ENCODE measurements at places on chromosomes 2 and 18.

GRCh38 chr2:96324721-96325040 lies 436 bp upstream of the ITPRIPL1 start:
- peak; percentile 34 for DNase-seq

DNA sequence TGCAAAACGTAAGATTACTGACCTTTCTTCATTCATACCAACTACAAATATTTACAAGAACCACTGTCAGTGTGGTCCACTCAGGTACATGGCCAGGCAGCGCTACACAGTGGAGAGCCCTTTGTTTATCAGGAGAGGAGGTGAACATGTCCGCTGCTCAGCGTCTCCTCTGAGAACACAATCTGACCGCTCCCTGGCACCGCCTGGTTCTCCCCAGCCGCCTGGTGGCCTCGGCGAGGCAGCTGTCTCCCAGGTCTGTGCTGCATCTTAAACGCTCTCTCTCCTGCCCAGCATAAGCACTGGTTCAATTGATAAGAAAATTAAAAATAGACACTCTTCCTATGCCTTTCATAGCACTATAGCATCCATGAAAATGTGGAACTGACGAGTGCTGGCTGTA lies 146.8 kb upstream of the PXDN start:
- DNase-seq, result no peak

GRCh38 chr2:11949732-11950523 lies 203.5 kb downstream of the LPIN1 start:
- peak; percentile 16 for DNase-seq

DNA sequence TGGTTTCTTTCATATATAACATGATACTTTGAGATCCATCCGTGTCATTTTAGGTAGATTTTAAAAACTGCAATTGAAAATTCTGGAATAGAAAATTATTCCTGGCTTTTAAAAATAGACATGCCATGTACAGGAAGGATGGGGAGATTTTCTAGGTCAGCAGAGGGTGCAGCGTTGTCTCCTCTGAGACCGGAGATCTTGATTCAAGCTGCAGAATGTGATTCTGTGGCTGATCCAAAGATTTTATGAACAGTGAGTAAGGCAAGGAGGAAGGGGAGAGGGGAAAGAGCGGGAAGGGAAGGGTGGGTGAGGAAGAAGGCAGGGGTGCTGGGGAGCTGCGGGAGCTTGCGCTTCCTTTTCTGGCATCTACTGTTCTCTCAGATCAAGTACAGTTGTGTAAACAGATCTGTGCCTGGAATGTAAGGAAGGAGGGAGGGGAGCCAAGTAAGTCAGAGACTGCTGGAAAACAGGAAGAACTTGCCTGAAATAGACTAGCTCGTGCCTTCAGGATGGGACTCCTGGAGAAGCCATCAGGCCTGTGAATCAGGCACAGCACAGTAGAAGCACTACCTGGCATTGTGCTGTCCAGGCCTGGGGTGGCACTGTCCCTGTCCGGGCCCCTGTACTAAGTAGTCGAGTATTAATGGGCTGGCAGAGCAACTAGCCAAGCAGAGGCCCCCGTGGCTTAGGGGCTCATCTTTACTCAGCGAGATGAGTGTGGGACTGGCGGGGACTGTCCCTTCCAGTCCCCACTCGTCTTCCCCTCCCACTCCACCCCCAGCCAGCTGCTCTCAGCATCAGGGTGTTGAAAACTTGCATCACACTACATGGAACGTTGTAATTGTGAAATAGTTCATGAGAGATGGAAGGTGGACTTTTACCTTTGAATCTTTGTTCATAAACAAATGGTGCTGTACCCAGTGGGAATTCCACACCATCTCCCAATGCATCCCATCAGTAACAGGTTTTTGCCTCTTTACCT lies 163.5 kb downstream of the UXS1 start:
- DNase-seq, result no peak

GRCh38 chr2:74584088-74584645 lies 29.6 kb downstream of the DOK1 start:
- peak; percentile 24 for DNase-seq

- DNase-seq, result no peak
These were observed 118.8 kb upstream of the EPB41L3 start for GRCh38 chr18:5662586-5663090.

- no peak for DNase-seq
These were observed 77.7 kb upstream of the ATP5MC3 start for GRCh38 chr2:175259164-175259563.

- no peak for DNase-seq
These were observed 22.3 kb downstream of the KLF7 start for GRCh38 chr2:207143215-207144172.

DNA sequence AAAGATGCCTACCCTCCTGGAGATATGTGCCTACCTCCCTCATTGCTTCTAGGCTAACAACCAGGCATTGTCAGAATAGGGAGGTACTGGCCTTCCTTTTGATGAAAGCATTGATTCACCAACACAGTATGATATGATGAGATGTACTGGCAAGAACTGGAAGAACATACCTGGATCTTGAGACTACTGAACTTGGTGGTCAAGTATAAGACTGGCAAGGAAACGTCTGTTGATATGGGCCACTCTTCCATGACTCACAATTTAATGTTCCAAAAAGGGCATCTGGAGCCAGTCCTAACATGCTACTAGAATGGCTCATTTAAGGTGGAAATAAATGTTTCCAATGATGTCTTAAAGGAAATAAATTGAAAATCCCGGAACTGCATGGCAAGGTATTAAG lies 18.1 kb downstream of the DTNB start:
- DNase-seq, result no peak

GRCh38 chr2:181025004-181025403 lies 44.6 kb downstream of the UBE2E3 start:
- DNase-seq, result no peak

- DNase-seq, result no peak
These were observed 35.8 kb upstream of the THOC1 start for GRCh38 chr18:303607-304006.

DNA sequence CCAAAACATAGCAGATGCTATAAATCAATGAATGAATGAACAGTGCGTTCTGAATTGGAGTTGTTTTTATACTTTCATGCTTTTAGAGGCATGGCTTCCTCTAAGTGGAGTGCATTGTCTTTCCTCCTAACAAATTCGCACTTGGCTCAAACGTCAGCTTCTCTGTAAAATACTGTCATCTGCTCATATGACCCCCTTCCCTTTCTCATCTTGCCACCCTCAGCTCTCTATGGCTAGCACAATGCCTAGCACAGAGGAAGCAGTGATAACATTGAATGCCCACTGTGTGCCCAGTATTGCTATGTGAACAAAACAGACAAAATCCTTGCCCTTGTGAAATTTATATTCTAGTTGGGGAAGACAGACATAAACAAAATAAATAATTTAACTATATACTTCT lies 258.8 kb downstream of the MREG start:
- DNase-seq, result no peak

- no peak for DNase-seq
These were observed 62.0 kb downstream of the HNRNPLL start for GRCh38 chr2:38540580-38541286.

GRCh38 chr2:232515639-232516038 lies 4.5 kb upstream of the PRSS56 start:
- DNase-seq, result no peak

GRCh38 chr18:62437235-62438017 lies 85.4 kb upstream of the ZCCHC2 start:
- no peak for DNase-seq

- no peak for DNase-seq
These were observed 170.7 kb downstream of the ADCYAP1 start for GRCh38 chr18:1075322-1075721.

DNA sequence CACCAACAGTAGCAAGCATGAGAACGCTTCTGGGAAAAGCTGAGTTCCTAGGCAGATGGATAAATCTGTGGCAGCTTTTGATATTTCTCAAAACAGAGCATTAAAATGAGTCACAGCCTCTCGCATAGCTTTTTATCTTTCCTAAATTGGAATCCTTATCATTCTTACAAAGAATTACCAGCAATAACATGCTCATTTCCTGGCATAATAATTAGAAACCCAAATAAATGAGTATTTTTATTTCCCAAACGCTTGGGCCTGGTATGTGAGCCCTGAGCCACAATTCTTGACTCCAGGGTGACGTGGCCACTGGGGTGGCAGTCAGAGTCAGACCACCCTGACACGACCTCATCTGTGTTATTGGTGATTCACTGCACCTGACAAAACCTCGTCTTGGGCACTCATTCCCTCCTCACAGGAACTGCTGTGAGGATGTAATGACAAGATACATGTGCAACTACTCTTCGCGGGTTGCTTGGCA lies 210.7 kb downstream of the ARL4C start:
- DNase-seq, result no peak

- no peak for DNase-seq
These were observed 70.7 kb upstream of the BCL2L11 start for GRCh38 chr2:111049792-111050640.

DNA sequence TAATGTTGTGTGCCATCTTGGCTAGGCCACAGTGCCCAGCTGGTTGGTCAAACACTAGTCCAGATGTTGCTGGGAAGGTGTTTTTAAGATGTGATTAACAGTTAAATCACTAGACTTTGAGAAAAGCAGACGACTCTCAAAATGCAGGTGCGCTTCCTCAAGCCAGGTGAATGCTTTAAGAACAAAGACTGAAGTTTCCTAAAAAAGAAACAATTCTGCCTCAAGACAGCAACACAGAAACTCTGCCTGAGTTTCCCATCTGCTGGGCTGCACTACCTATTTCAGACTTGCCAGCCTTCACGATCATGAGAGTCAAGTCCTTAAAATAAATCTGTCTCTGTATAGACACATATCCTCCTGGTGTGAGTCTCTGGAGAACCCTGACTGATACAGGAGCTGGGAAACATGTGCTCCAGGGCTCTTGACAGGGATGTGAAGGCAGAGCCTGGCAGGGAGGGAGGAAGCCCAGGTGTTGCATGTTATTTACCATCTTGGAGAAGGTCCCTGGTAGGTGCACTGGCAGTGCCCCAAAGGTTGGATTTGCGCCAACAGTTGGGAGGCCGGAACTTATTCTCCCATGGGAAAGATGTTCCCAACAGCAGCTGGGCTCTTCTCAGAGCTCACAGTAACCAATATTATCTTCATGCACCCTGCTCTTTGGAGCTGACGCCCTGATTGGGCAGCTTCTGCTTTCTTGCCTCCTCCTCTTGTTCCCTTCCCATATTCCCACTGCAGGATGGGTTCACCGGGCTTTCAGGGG lies 43.9 kb downstream of the ST6GAL2 start:
- no peak for DNase-seq

DNA sequence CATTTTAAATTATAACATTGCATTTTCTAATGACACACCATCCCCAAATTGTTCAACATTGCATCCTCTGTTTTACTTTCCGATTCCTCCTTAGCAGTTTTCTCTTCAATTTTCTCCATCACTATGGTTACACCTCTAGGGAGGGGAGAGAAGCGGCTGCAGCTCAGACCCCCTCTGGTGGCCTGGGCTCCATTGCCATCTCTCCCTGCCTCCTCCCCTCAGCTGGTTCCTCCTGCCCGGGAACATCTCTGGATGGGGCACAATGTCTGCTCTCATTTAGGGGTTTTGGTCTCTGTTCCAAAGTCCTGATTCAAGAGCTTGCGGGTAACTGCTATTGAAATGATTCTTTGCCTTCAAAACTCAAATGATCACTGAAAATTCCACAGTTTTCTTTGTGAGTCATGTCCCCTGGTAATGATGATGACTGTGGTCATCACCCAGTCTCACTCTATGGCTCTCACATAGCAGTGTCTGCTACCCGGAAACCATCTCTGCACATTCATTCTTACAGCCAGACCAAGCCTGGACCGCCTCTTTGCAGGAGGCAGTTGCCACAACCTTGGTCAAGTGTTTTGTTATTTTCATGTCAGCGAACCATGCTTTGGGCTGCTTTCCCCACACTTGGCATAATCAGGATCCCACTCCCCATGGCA lies 263.9 kb downstream of the ALPK2 start:
- no peak for DNase-seq

Measured in GF-D8 (cell line).